ENCODE measurements at places on chromosomes 7 and 10.

- no peak for DNase-seq
These were observed 48.0 kb downstream of the CALD1 start for GRCh38 chr7:134827436-134827835.

DNA sequence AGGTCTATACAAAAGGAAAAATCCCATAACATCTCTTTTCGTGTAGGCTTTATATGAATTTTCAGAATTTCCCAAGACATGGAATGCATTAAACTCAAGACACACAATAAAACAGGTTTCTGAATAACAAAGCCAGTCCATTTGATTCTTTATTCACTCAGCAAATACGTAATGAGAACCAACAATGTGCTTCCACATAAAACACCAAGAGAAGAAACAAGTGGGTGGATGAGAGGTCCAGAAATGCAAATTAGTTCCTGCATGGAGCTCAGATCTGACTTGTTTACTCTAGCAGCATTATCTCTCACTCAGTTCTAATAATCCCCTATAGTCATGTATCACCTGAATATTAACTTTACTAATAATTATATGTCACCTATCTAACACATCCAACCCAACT is 249.5 kb downstream of the LRRTM3 start:
- DNase-seq, result no peak

DNA sequence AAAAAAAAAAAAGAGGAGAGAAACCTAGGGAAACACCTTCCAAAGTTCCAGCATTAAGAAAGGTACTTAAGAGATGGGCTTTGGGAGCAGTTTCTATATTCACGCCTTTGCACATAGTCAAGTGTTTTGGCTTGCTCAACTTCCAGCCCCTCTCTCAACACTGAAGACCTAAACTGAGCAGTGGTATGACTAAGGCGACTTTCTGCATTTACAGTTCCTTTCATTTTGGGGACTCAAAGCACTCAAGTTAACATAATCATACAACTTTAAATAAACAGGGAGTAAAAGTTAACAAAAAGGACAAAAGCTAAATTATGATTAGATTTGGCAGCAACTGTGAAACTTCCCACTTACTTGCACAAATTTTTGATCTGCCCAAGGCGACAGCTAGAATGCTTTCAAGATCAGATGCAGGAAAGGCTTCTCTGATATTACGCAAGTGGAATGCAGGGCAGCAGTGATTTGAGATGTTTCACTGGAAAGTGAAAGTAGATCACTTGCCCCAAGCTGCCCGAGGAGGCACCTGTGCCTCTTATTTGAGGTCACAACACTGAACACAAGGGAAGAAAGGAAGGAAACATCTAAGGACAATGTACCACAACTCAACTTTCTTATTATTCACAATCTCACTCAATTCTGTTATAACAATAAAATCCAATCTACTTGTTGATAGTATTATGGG is 199.5 kb downstream of the SKAP2 start:
- DNase-seq, result no peak

DNA sequence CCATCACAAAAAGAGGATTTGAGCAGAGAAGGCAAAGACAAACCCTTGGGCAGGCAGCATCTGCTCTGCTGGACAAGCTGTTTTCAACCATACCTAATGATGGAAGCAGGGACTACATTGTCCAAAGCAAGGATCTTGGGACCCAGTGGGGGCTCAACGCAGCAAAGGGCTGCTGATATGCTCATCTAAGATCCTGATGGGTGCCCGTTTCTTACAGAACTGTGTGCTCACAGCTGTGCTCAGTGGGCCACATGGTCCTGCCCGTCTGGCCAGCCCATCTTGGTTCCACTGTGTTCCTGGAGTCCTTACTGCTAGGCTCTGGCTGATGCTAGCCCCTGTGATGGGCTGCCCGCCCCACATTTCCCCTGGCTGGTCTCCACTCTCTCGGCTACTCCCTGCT is 36.1 kb downstream of the GPRIN2 start:
- no peak for DNase-seq

DNA sequence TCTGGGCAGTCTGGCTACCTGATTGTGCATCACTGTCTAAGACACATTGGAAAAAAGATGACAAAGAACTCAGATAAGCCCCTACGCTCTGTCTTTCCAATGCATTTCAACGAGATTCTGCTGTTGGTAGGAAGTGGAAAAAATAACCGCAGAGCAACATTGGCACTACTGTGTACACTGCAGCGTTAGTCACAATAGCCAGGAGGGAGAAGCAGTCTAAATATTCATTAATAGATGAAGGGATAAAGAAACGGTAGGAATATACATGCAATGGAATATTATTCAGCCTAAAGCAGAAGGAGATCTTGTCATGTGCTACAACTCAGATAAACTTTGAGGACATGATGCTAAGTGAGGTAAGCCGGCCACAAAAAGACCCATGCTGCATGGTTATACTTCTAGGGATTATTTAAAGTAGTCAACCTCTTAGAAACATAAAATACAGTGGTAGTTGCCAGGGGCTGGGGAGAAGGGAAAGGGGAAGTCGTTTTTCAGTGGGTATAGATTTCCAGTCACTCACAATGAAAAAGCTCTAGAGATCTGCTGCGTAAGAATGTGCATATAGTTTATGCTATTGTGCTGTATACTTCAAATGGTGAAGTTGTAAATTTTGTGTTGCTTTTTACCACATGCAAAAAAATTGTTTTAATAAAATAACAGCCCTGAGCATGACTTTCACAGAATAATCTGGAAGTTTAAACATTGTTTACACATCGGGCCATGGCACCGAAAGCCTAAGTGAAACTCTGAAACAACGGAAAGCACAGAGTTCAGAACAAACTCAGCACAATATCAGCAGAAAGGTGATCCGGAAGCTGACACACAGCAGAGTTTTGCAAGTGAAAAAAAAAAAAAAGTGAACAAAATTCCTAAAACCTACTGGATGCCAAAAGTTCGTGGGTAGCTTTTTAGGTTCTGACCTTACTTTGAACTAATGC is 40.1 kb downstream of the ELMO1 start:
- no peak for DNase-seq

DNA sequence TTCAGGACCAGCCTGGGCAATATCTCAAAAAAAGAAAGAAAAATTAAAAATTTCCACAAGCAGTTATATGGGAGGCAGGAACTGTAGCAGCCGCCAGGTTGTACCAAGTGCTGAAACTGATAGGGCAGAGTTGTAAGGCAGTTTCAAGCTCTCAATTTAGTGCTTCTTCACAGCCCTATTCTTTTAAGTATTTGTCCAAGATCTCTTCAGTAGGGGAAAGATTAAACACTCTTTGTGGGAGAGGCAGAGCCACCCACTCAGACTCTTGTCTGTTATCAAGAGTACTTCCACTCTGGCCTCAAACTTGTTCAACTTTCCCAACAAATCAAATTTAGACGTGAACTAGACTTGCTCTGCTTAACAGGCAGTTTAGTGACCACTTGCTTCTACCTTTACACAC is 228.7 kb downstream of the REEP3 start:
- no peak for DNase-seq

DNA sequence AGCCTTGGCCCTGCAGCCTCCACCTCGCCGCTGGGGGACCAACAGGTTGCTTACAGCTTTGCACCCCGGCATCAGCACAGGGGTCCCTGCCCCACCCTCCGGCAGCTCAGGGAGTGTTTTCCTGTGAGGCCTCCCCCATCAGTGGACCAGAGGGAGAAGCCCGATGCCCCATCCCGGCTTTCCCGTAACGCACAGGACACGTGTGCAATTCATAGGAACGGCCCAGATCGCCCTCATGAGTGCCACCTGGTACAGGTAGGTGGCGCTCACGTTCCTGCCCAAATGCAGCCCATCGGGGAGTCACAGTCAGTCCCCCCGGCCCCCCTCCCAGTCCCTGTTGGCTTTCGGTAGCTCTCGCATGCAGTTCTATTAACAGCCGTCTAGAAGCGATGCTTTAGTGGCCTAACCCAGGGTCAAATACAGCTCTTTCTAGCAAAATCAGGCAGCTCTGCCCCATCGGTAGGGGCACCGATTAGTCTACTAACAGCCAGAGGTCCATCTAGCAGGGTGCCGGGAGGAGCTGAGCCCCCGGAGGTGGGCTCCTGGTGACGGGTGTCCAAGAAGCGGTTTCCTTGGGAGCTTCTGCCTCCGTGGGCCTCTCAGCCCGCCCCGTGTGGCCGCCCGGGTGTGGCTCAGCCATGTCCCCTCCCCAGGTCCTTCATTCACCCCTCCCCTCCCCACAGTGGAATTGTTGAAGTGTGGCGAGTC is 48.4 kb upstream of the GTF2IRD1 start:
- DNase-seq, result peak; percentile 79

DNA sequence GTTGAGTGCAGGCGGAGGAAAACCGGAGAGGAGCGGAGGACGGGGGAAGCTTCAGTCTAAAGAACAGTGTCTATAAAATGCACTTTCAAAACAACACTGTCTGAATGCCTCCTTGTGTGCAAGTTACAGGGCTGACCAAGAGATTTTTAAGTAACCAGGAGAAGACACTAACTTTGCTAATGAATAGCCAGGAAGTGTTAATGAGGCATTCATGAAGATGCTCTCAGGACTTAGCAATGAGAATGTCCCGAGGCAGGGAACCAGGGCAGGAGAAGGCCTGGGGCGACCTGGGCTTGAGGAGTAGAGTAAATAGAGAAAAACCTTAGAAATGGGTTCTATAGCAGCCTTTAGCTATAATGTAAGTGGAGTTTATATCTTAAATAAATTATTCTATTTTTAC is 312.1 kb downstream of the SKIDA1 start:
- no peak for DNase-seq

DNA sequence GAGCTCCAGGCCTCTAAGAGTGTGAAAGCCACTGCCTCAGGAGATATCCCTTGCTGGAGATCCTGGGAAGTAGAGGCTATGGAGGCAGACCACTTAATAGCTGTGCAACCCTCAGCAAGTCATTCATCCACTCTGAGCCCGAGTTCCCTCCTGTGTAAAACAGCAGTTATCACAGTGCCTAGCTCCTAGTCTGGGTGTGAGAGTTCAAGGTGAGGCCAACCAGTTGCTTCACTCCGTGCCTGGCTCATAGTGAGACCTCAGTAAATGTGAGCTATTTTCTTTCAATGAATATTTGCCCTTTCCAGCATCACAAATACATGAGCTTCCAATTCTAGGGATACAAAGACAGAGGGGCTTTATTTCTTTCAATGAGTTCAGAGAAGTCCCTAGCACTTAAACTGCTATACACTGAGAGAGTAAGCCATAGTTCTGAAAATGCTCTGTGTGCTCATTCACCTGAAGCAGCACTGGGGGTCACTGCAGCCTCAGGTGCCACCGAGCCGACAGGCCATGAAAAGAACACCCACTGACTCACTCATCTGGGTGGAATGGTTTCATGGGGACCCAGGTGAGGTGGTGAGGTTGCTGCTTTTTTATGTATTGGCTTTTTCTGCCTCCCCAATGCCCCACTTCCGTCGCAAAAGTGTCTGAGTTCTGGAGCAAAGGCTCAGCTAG is 259.8 kb downstream of the KCNMA1 start:
- no peak for DNase-seq

- no peak for DNase-seq
These were observed 30.2 kb downstream of the CALD1 start for GRCh38 chr7:134809616-134810015.

GRCh38 chr7:35467456-35467978 is 213.6 kb upstream of the TBX20 start:
- no peak for DNase-seq

DNA sequence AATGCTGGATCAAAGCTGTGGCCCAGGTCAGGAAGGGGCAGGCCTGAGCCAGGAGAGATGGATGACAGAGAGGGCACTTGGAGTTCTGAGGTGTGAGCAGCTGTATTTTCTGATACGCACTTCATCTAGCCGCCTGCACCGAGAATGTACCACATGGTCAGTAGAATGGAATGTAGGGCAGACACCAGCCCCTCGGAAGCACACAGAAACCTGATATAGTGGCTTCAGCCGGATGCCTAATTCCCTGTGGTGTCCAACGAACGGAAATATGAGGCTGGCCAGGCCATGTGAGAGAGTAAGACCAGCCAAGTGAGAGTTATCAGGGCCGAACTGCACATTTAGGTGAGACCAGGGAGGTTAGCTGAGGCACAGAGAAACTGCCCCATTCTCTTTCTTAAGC is 46.7 kb upstream of the PLCE1 start:
- DNase-seq, result no peak

- DNase-seq, result no peak
These were observed 831 bp downstream of the ZKSCAN5 start for GRCh38 chr7:99505324-99505662.

- no peak for DNase-seq
These were observed 78.6 kb downstream of the ARL5B start for GRCh38 chr10:18737841-18738240.
